Cerebellar nuclear complex (tissue), 1 donor: ENCODE measurements at places on chromosomes 7 and 10.

- DNase-seq, result no peak
Observed at GRCh38 chr7:289209-289755, 688 bp upstream of the FOXL3 start.

- DNase-seq, result no peak
Observed at GRCh38 chr7:100567031-100567730, 6.5 kb downstream of the SAP25 start.

- DNase-seq, result no peak
Observed at GRCh38 chr10:68560943-68561864, 1.1 kb downstream of the TET1 start.

DNA sequence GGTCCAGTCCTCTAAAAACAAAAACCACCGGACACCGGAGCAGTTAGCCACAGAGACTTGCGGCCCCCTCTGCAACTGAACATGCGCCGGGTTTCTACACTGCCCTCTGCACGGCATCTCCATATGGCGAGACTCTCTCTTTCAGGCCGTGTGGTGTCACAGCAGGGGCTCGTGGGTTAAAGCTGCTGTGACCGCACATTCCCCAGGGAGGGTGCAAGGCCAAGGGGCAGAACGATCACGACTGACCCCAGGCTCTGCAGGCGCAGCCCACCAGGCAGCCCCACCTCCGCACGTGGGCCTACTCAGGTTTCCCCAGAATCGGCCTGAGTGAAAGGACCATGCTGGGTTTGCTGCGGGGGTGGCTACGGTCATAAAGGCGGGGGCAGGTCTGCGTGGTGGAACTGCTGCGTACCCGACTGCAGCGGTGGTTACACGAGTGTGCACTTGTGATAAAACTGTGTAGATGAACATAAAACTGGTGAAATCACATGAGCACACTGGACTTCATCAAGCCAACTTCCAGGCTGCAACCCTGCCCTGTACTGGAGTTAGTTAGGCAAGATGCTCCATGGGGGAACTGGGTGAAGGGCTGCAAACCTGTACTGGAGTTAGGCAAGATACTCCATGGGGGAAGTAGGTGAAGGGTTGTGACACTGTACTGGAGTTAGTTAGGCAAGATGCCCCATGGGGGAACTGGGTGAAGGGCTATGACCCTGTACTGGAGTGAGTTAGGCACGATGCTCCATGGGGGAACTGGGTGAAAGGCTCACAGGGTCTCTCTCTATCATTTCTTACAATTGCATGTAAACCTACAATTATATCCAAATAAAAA, 81.4 kb upstream of the PPP2R2D start:
- no peak for DNase-seq

DNA sequence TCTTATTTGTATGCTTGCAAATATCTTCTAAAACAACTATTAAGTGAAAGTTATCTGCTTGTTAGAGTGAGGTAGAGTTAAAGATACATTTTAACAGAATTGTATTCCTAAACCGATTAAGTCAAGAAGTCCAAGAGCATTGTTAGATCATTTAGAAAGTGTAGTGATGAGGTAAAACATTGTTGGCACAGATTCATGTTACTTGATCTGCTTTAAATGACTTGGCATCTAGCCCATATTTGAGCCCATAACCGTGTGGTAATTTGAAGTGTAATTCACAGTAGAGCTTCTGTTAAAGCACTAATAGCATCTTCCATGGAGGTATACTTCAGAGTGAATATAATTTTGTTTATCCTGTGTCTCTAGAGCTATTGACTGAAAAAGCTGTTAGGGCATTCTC, 62.1 kb downstream of the PTEN start:
- no peak for DNase-seq

GRCh38 chr7:86939197-86939814, 120.1 kb downstream of the ELAPOR2 start:
- no peak for DNase-seq

DNA sequence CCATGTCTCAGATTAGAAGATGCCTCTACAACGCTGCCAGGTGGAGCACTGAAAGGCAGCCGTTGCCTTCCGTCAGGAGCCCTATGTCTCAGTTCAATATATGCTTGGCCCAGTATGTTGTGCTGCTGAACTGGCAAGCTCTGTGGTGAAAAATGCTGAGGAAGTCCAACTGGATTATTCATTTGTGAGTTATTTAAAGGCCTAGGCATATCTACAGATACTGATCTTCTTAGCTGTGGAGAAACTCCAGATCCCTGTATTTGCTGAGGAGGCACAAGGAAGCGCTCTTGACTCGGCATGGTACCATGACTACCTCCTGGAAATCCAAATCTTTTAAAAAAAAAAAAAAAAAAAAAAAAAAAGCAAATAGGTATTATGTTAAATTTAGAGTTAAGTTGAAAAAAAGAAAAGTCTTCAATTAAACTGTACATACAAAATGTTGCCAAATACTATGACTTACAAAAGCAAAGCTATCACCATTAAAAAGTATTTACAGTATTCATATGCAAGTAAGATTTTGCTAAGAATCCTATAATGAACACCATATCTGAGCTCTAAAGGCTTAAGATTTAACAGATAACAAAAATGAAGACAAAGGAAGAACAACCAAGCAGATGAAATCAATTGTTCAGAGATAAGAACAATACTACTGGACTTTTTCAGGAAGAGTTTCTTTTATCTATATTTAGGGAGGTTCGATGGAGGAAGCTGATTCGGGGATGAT, 152.4 kb downstream of the GALNT11 start:
- no peak for DNase-seq

- DNase-seq, result no peak
Observed at GRCh38 chr7:32275216-32276009, 205.2 kb upstream of the PDE1C start.

- no peak for DNase-seq
Observed at GRCh38 chr10:130559547-130559880, 423.3 kb downstream of the GLRX3 start.

DNA sequence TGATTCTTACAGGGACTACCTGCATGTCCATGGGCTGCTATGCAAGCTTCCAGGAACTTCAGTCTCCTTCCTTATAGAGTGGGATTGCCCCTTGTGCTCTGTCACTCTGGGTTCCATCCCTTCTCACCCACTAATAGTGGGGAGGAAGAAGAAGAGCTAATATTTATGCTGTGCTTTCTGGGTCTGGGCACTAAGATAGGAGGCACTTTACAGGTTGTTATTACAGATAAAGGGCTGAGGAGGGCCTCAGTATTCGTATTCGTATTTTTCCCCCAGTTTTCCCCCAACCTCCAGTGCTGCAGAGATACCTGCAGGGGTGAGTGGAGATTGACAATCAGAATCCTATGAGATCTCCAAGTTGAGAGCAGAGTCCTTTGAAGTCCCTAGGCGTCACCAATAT, 14.2 kb downstream of the HK1 start:
- no peak for DNase-seq

GRCh38 chr7:83921941-83922607, 272.5 kb downstream of the SEMA3A start:
- DNase-seq, result no peak

GRCh38 chr10:100567249-100567648, 31.5 kb downstream of the HIF1AN start:
- no peak for DNase-seq

DNA sequence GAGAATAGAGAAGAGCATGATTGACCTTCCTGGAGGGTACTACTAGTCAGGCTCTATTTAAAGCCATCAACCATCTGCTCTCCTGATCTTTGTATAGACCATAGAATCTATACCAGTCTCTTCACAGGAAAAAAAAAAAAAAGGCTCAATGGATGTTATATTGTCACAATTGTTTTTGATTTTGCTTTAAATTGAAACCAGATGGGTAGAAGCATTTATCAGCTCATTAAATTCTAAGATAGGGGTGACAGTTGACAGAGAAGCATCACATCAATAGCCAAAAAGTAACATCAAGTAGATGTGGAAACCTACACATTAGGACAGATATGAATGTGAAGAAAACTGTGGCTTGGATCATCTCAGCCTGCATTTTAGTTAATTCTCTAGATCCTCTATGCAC, 558.9 kb upstream of the MBL2 start:
- DNase-seq, result no peak

DNA sequence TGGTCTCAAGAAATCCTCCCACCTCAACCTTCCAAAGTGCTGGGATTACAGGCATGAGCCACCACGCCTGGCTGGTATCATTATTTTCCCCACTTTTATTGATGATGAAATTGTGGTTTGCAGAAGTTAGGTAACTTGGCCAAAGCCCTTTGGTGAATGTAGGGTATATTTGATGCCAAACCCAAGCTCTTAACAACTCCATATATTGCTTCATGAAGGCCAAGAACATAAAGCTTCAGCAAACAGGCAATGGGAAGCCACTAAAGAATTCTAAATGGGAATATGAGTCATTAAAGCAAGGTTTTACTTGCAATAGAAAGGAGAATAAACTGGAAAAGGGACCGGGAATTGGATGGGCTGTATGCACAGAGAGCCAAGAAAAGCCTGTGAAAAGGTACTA, 142.7 kb downstream of the KMT2E start:
- DNase-seq, result no peak

DNA sequence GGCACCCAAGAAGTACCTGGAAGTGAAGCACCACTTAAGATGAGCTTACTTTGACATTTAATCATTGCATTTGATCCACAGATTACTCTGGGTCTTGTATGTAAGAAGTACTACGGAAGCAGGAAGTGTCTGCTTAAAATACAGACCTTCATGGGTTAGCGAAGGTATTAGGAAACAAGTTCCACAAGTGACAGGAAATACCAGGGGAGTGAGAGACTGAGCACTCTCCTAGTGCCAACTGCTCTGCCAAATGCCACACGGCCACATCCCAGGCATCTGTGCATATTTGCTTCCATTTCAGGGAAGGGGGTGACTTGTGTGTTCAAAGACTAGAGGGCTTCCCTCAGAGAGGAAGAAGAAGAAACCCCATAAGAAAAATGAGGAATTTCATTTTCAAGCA, 57.2 kb upstream of the ANK3 start:
- DNase-seq, result no peak

- no peak for DNase-seq
Observed at GRCh38 chr10:13349463-13350274, 1.6 kb upstream of the SEPHS1 start.
